ENCODE measurements at places on chromosomes 3 and 15.

DNA sequence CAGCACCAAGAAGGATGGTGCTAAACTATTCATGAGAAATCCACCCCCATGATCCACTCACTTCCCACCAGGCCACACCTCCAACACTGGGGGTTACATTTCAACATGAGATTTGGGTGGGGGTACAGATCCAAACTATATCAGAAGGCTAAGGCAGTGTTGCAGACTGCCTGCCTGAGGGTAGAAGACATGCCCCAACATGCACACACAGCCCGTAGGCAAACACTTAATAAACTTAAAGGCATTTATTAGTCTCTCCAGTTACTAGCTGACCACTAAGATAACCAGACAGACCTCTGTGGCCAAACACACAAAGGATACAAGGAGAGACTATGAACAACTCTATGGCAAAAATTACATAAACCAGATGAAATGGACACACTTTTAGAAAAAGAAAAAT, 10.2 kb downstream of the FAM162A start:
- no peak for DNase-seq

- DNase-seq, result no peak
Measured at GRCh38 chr15:92921215-92922131, 21.3 kb downstream of the CHD2 start.

- DNase-seq, result no peak
Measured at GRCh38 chr3:158977497-158977896, 175.6 kb downstream of the MFSD1 start.

DNA sequence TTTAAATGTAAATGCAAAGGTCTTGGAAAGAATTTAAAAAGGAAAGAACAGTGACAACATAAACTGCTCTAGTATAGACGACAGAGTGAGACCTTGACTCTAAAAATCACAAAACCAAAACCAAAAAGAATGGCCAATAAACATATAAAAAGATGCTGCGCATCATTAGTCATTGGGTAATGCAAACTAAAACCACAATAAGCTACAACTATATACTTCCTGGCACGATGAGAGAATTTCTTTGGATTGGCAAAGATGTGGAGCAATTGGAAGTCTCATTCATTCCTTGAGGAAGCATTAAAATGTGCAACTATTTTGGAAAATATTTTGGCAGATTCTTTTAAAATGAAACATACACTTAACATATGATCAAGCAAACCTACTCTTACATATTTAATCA, 98.7 kb upstream of the ZPLD1 start:
- no peak for DNase-seq

DNA sequence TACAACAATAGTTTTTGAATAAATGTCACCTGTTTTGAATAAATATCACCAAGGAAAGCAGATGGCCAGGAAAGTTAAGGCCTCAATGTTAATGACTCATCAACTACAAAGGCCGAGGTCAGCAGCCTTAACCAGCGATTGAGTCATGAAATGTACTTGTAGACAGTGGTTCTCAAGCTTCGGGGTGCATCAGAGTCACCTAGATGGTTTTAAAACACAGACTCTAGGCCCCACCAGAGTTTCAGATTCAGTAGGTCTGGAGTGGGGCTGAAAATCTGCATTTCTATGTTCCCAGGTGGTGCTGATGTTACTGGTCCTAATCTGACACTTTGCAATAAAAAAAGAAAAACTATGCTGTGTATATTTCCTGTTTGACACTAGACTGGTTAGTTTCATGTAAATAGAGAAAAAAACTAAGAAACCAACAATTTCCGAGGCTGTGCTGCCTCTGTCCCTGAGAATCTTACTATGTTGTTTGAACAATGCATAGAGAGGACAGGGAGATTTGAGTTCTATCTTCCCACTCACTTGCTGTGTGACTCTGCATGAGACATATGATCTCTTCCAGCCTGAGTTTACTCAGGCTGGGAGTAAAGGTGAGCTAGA, 9.8 kb downstream of the RAB27A start:
- no peak for DNase-seq

DNA sequence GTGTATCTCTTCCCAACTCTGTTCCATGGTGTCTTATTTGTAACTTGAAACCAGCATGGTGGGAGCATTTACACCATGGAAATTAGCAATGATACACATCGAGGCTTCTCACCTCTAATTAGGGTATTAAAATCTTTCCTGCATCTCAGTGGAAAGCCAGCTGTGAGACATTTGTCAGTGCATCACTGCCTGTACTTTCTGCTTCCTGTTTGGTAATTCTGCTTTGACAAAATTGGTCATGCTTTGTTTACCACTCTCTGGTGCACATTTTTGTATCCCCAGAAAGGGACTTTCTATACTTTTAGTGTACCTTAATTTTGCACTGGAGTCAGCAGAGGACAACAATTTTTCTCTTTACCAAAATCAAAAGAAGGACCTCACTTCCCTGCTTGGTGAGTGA, 402.1 kb downstream of the PDCD6IP start:
- no peak for DNase-seq

DNA sequence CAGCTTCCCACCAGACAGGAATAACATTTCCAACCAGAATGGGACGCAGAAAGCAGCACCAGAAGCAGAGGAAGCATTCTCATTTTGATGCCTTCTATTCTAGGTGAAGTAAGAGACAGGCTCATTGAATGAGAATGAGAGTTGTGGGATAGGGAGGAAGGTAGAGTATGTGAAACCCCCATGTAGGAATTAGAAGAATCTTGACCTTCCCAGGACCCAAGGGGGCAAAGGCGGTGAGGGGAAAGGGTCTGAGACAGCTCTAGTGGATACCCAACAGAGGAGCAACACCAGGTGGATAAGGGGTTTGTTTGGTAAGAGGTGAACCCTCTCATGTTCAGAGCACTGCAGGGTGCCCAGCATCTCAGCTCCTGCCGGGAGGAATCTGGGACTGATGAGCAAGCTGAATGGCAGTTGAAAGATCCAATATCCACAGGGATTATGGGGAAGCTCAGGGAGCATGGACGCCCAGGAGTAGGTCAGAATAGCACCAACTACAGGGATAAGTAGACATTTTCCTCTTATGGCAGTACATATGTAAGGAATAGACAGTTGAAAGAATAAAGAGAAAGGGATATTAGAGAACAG, 77.0 kb downstream of the PLCL2 start:
- DNase-seq, result no peak

- DNase-seq, result no peak
Measured at GRCh38 chr3:125112981-125113380, 57.2 kb upstream of the HEG1 start.

DNA sequence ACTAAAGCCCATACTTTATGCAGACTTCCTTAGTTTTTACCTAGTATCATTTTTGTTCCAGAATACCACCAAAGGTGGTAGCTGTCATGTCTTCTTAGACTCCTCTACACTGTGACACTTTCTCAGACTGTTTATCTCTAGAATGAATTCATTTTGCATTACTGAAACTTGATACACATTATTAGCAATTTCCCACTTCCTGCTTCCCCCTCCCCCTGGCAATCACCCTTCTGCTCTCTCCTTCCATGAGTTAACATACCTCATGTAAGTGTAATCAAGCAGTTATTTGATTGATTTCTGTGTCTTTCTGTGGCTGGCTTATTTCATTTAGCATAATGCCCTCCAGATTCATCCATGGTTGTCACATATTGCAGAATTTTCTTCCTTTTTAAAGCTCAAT, 204.9 kb downstream of the STAG1 start:
- no peak for DNase-seq

GRCh38 chr3:42846685-42847522, 28.8 kb downstream of the CYP8B1 start:
- DNase-seq, result no peak

DNA sequence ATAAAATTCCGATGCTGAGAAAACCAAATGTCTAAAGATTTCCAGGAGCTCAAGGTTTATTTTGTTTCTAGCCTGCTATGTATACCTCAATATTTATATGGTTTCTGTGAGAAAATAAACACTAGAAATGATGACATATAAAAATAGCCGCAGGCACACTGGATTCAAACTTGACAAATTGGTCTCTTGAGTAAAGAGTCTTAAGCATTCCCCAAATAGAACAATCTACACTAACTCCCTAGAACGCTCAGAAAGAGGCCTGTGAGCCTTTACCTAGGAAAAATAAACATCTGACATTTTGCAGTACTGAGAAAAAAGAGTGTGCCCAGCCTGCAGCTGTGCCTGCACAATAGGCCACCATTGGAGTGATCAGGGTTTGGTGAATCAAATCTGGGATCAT, 75.2 kb downstream of the NEK10 start:
- DNase-seq, result no peak

DNA sequence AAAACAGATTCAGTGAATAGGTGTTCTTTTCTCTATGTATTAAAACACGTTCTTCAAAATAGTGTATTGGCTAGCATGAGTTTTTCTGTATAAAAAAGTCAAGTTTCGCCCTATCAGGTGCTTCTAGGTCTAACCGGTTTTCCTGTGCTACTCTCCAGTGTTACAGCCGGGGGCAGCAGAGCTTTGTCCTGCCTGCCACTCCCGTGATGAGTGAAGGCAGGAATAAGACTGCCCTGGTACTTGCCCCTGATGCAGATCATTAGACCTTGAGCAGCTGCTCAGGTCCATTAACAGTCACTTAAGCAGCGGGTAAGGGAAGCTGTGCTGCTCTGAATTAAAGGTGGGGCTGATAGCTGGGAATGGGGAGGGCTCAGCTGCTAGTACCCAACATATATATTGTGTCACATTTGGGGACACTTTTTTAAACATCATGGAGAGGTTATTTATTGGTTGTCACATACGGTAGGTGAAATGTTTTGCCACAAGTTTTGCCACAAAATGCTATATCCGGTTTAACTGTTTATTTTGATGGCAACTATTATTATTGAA, 1.3 kb upstream of the UNC13C start:
- DNase-seq, result peak; percentile 38

- DNase-seq, result no peak
Measured at GRCh38 chr3:129605922-129606635, 397 bp downstream of the PLXND1 start.

GRCh38 chr3:45786801-45787495, 9.4 kb downstream of the SLC6A20 start:
- DNase-seq, result no peak

- DNase-seq, result no peak
Measured at GRCh38 chr3:88084097-88084501, 25.0 kb downstream of the ZNF654 start.

GRCh38 chr15:69665641-69666111, 213.1 kb downstream of the RPLP1 start:
- no peak for DNase-seq

GRCh38 chr15:57568299-57568698, 23.4 kb upstream of the MYZAP start:
- DNase-seq, result no peak

DNA sequence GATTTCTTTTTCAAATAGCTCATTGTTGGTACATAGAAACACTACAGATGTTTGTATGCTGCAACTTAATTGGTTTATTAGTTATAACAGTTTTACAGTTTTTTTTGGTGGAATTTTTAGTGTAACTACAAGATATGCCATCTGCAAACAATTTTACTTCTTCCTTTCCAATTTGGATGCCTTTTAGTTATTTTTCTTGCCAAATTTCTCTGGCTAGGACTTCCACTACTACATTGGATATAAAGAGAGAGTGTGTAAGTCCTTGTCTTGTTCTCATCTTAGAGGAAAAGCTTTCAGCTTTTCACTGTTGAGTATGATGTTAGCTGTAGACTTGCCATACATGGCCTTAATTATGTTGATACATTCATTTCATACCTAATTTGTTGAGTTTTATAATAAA, 143.6 kb upstream of the EOMES start:
- no peak for DNase-seq

DNA sequence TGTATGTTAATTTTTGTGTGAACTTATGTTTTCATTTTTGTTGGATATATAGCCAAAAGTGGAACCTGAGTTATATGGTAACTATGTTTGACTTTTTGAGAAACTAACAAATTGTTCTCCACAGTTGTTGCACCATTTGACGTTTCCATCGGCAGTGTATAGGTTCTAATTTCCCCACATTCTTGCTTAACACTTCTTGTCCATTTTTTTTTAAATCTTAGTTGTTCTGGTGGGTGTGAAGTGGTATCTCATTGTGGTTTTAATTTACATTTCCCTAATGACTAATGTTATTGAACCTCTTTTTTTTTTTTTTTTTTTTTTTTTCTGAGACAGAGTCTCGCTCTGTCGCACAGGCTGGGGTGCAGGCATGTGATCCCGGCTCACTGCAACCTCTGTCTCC, 8.0 kb downstream of the NISCH start:
- no peak for DNase-seq

GRCh38 chr3:9503283-9503682, 50.3 kb downstream of the LHFPL4 start:
- peak; percentile 79 for DNase-seq

- no peak for DNase-seq
Measured at GRCh38 chr3:53588122-53588521, 93.7 kb downstream of the CACNA1D start.

- no peak for DNase-seq
Measured at GRCh38 chr3:79418855-79419621, 348.8 kb downstream of the ROBO1 start.

DNA sequence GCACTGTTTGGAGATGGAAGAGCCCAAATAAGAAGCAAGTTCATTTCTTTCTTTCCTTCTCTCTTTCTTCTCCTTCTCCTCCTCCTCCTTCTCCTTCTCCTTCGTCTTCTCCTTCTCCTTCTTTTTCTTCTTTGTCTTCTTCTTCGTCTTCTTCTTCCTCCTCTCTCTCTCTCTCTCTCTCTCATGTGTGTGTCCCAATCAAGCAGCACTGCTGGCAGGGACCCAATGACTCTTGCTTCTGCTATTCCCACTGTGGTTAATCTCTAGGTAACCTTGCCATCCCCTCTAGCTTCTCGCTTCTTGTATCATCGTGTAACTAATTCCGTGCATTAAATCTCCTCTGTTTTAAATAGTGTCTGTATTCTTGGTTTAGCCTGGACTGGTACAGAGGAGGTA, 26.1 kb upstream of the ZNF280D start:
- DNase-seq, result no peak

GRCh38 chr3:172448661-172449465, 607 bp upstream of the GHSR start:
- DNase-seq, result no peak

DNA sequence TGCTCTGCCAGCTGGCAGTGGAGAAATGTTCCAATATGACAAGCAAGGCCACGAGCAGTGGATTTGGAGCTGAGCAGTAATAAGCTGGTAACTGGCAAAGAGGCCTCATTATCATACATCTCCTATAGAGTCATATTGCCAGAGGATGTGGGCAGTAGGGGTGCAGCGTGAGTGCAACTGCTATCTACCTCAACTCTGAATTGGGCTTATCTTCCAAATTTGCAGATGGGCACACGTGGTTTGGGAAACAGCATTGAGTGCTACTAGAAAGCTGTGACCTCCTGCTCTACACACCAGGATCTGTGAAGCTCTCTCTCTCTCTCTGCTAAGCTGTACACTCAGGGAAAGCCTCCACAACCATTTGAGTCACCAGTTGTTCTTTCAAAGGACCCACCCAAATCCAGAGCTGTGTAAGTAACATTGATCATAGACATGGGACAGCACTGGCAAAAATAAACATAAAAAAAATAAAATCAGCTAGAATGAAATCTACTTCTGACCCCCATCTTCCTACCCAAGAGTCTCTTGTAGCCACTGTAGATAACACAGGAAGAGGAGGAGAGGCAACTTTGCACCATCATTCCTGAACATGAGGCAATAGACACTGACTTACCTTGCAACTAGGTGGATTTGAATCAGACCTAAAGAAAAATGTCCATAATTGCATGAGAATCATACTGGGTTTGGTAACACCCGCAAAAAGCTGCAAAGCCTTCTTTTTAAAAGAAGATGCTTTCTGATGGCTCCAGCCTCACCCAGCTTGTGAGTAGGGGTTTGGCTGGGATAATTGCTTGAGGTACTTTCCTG, 82.9 kb upstream of the THBS1 start:
- DNase-seq, result no peak

Data from SK-MEL-5 (cell line).